H9 (cell line): ENCODE measurements at places on chromosomes 3 and 15.

DNA sequence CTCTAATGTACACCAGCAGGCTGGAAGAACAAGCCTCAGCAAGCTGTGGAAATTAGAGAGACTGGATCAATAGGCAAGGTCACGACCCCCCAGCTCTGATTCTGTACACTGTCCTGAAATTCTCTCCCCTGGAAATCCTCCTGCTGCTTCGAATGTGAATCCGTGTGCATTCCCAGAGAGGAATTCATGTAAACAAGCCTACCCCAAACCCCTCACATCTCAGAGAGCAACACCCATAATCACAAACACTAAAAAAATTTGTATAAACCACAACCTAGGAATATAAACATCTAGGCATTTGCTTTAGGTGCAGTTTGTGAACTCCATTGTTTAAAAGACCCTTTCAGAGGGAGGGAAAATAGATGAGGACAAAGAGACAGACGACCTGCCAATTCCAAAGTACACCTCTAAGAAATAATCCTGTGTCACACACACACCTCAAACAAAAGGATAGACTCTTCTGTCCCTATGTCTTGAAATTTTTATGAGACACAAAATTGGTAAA, 325.2 kb downstream of the WDR72 start:
- no peak for DNase-seq
- H3K4me1 ChIP-seq, result no peaks in the 10 kb centered on the region
- H3K4me3 ChIP-seq, result no peak overlapping the region
- H3K36me3 ChIP-seq, result no peaks in the 10 kb centered on the region
- no peak overlapping the region for H3K27ac ChIP-seq

DNA sequence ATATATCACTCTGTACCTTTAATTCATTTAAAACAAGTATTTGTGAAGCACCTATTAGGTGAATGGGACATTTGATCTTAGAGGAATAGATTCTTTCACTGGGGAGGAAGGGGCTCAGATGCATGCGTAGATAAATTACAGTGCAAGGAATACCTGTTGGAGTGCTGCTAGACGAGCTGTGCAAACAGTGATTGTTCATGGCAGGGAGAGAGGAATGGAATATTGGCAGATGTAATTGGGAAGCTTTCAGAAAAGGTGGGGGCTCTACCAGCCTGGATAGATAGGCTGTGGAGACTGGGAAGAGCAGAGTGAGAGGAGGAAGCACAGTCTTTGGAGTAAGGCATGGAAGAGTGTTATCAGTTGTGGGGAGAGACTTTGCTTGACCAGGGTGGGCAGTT, 116.8 kb downstream of the AKAP13 start:
- no peaks in the 10 kb centered on the region for H3K27me3 ChIP-seq
- H3K36me3 ChIP-seq, result no peaks in the 10 kb centered on the region
- no peak overlapping the region for H3K27ac ChIP-seq
- H3K4me3 ChIP-seq, result no peak overlapping the region
- DNase-seq, result no peak

DNA sequence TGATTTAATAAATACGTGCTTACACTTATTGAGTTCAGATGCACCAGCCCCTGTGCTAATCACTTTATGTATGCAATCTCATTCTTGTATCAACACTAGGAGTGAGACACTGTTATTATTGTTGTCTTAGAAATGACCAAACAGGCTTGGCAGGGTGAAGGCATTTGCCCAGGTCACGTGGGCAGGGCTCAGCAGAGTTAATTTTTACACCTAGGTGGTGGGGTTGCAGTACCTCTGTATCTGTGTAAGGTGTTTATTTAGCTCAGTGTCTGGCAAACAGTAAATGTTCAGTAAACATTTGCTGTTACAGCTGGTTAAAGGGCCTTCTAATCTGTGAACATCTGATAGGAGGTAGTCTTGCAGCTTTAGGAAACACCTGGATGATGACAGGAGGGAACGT, 200.0 kb downstream of the CACNA2D3 start:
- DNase-seq, result no peak
- no peaks in the 10 kb centered on the region for H3K36me3 ChIP-seq
- H3K4me1 ChIP-seq, result no peaks in the 10 kb centered on the region
- no peak overlapping the region for H3K27ac ChIP-seq
- H3K27me3 ChIP-seq, result no peaks in the 10 kb centered on the region
- H3K4me3 ChIP-seq, result no peak overlapping the region

DNA sequence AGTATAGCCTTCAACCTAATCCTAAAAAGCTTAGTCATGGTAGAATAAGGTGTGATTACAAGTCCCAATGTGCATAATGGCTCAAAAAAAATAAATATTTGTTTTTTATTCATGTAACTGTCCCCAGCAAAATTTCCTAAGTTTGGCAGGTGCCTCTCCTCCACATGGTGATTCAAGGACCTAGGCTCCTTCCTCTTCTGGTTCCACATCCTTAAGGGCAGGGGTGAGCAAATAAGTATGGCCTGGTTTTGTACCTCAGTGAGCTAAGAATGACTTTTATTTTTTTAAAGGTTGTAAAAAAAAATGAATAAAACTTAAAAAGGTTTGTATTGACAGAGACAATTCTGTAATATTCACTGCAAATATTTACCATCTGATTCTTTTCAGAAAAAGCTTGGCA, 343.5 kb upstream of the UBE2E2 start:
- no peaks in the 10 kb centered on the region for H3K36me3 ChIP-seq
- H3K4me1 ChIP-seq, result no peaks in the 10 kb centered on the region
- DNase-seq, result no peak
- H3K27ac ChIP-seq, result no peak overlapping the region

DNA sequence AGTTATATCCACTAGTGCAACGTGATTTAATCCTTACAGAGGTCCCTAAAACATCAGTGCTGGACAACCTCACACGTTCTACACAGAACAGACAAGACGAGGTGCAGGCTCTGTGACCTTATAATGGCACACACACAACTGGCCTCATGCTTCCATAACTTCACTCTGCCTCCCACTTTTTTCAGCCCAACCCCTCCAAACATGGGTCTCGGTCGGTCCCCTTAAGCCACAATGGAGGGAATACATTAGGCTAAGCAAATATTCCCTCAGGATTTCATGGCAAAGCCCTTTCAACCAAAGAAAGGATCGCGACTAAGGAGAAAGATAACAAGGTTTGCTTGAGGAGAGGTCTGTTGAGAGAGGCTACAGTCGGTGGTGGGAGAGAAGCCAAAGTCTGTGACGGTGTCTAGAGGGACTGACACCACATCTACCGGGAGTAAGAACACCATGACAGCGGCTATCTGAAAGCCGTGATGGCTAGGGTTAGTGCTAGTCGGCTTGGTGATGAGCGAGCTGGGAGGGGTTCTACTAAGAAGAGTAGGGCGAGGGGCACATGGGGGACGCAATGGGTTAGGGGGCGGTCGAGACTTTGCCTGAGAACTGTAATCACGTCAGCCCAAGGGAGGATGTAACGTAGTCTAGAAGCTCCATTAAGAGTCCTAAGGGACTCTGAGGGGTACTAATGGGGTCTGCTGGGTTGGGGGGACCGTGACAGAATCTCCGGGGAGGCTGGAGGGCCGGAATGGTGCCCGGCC, 1.0 kb downstream of the MYO9A start:
- H3K27ac ChIP-seq, result no peak overlapping the region
- no peaks in the 10 kb centered on the region for H3K27me3 ChIP-seq
- peak overlapping the region; percentile 98 for H3K4me3 ChIP-seq
- peaks cover 2% of the 10 kb centered on the region; the same call in 1 of the 2 replicates for H3K4me1 ChIP-seq

DNA sequence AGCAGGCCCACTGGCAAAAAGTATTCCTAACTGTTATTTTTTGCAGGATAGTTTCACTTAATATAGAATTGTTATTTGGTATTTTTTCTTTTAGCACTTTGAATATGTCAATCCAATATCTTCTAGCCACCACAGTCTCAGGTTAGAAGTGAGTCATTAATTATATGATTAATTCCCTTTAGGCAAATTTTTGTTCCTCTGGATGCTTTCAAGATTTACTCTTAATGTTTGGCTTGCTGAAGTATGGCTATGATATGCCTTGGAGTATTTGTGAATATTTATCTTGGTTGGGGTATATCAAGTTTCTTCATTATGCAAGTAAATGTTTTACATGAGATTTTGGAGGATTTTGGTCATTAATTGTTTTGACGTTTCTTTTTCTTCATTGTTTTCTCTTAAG, 152.1 kb upstream of the ALCAM start:
- H3K27ac ChIP-seq, result no peak overlapping the region
- H3K4me1 ChIP-seq, result no peaks in the 10 kb centered on the region
- H3K36me3 ChIP-seq, result no peaks in the 10 kb centered on the region

GRCh38 chr15:67118808-67119207, 53.4 kb downstream of the SMAD3 start:
- no peaks in the 10 kb centered on the region for H3K27me3 ChIP-seq
- no peaks in the 10 kb centered on the region for H3K4me1 ChIP-seq
- no peaks in the 10 kb centered on the region for H3K36me3 ChIP-seq
- H3K4me3 ChIP-seq, result no peak overlapping the region
- no peak for DNase-seq

- no peaks in the 10 kb centered on the region for H3K36me3 ChIP-seq
- no peak for DNase-seq
- no peaks in the 10 kb centered on the region for H3K27me3 ChIP-seq
- no peak overlapping the region for H3K4me3 ChIP-seq
These were observed 132.9 kb downstream of the ZNF621 start for GRCh38 chr3:40657623-40658022.

DNA sequence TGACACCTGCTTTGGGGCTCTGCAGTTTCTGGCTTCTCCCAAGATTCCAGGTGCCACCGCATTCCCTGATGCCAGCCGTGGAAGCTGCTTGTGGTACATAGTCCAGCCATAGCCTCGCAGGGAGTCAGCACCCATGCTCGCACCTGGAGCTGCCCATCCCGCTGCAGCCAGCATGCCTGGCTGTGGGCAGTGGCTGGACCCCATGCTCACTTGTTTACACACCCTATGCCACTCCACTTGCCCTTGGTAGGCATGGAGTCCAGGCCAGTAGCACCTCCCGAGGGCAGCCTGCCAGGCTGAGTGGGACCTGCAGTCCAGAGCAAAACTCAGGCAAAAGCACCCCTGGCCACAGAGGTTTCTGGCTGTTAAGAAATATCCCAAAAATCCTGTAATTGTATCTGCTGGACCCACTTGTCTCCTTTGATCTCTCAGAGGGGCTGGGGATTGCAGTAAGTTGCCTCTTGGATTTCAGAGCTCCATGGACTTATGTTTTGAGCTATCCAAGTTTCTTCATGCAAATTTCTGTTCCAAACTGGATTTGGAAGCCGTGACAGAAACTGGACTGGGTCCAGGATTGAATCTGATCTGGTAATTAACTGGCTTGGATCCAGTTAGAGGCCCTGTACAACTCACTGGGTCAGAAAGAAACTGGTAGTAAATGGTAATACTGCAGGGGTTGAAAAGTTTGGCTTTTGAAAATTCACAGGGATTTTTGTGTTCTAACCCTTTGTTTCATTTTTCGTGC, 149.3 kb downstream of the FMN1 start:
- H3K27ac ChIP-seq, result no peak overlapping the region
- no peaks in the 10 kb centered on the region for H3K27me3 ChIP-seq
- H3K4me3 ChIP-seq, result no peak overlapping the region
- DNase-seq, result no peak

DNA sequence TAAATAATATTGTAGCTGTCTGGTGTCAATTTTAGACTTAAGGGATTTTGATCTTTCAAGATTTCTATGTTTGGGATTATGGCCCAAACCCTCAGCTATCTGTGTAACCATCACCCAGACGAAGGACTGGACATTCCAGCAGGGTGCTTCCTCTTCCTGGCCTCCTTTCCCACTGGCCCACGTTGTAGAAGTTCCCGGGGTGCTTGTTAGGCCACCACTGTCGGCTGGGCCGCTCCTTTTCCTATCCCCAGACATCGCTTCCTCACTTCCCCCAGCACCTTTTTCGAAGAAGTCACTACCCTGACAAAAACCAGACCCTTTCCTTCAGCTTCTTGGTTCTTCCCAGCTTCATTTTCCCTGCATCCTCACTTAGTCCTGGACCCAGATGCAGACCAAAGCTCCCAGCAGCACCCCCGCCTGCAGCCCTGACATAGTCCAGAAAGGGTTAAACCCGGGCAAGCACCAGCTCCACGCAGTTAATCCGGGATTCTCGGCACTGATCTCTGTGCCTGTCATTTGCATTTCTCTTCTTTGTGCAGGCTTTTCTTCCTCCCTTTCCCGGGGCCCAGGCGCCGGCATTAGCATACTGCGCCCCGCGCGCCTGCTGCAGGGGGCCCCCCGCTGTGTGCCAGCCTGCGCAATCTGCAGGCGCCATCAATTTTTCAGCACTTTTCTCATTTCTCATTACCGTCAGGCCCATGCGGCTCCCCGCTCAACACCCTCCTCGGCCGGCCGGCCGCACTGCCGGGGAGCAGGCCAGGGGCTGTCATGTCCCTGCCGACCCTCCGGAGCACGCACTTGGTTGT, 90.6 kb downstream of the ZNF621 start:
- peak overlapping the region; percentile 36 for H3K4me3 ChIP-seq
- peak; percentile 76 for DNase-seq
- no peaks in the 10 kb centered on the region for H3K36me3 ChIP-seq
- H3K27ac ChIP-seq, result no peak overlapping the region

GRCh38 chr3:162517110-162517509, 1020.5 kb downstream of the OTOL1 start:
- no peak overlapping the region for H3K4me3 ChIP-seq
- no peaks in the 10 kb centered on the region for H3K27me3 ChIP-seq
- no peaks in the 10 kb centered on the region for H3K4me1 ChIP-seq
- H3K27ac ChIP-seq, result no peak overlapping the region
- no peak for DNase-seq

DNA sequence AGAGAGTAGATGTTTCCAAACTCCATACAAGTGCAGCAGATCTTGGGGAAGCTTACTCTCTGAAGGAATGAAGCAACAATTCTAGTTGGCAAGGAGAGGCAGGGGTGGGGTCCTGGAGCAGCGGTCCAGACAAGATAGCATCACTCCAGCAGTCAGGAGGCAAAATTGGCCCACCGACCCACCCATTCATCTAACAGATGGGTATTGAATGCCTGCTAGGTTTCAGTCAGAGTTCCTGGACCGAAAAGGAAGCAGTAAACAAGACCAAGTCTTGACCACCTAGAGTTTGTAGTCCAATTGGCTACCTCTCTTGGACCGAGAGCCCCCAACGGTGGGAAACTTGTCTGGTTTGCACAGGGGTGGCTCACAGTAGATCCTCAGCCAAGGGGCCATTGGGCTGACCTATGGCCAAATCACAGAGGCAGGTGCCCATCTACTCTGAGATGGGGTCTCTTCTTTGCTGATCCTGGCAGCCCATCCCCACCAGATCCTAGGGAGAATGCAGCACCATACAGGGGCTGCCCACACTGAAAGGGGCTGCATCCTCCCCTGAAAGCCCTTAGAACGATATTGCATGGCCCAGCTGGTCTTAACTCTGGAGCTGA, 74.3 kb downstream of the CORO2B start:
- no peak for DNase-seq
- H3K27me3 ChIP-seq, result no peaks in the 10 kb centered on the region; the same call in 1 of the 2 replicates
- H3K27ac ChIP-seq, result no peak overlapping the region
- no peaks in the 10 kb centered on the region for H3K36me3 ChIP-seq
- no peak overlapping the region for H3K4me3 ChIP-seq
- H3K4me1 ChIP-seq, result peaks cover 2% of the 10 kb centered on the region; the same call in 1 of the 2 replicates

GRCh38 chr3:43370293-43370980, 84.1 kb downstream of the SNRK start:
- no peak overlapping the region for H3K4me3 ChIP-seq
- no peaks in the 10 kb centered on the region for H3K27me3 ChIP-seq
- peaks cover 15% of the 10 kb centered on the region for H3K36me3 ChIP-seq
- H3K27ac ChIP-seq, result no peak overlapping the region
- DNase-seq, result no peak
- H3K4me1 ChIP-seq, result peaks cover 7% of the 10 kb centered on the region; the same call in 1 of the 2 replicates
